GM12892 (cell line): ENCODE measurements at places on chromosomes 12 and 14.
A peak's percentile ranks its signal among the peaks of the same experiment; 100 is the strongest.

DNA sequence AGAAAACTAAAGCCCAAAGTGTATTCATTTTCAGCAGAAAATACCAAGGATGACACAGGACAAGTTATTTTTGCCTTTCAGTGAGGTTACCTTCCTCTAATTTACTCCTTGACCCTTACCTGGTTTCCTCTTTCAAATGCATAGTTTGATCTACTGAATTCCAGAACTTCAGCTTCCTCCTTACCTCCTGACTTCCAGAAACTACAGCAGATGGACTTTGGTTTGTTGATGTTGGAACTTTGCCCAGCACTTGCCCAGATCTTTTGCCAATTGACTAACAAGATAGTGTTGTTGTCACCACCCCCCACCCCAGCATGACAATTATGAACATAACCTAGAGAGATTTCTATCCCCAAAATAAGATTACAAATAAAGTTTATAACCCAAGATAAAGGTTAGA, 63.2 kb downstream of the NAV3 start:
- no peak for DNase-seq

GRCh38 chr14:70816525-70816924, 7.2 kb upstream of the MAP3K9 start:
- no peak for DNase-seq

- DNase-seq, result no peak
Measured at GRCh38 chr12:65093606-65094005, 27.5 kb downstream of the WIF1 start.

- DNase-seq, result no peak
Measured at GRCh38 chr14:96086574-96087077, 47.5 kb downstream of the C14orf132 start.

DNA sequence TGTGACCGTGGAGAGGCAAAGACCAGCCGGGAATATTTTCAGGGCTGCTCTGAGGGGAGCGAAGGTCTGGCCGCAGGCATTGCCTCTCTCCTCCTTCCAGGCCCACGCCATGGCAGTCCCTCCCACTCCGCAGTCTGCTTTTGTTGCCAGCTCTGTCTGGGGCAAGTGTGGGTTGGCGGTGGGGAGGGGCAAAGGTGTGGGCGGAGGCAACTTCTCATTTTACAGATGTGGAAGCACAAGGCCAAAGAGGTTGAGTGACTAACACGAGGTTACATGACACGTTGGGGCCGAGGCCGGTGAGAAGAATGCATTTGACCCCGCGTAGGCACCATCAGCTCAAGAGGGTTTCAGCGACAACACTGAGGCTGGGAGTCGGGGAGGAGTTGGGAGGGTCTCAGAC, 6.1 kb upstream of the FAIM2 start:
- no peak for DNase-seq

DNA sequence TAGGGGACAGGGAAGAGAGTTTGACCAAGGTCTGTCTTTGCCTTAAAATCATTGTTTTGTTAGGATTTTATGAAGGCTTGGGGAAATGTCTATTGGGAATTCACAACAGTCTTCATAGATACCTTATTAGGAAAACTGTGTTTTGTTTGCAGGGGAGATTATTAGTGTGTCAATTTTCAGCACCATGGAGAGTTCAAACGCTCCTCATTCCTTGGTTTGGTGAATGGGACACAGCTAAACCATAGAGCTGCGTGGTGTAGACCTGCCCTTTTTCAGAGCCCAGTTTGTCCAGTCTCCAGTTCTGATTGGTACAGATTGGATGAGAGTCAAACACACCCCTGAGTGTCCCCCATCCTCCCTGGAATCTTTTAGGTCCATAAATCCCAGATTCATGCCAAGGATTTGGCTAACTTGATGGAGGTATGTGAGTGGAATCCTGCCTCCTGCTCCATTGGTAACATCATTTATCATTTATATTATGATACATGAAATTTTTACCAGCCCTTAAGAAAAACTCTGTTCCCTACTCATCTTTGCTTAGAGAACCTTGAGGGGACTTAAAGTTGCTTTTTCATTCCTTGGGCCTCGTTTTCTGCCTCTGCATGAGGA, 12.0 kb downstream of the NGDN start:
- no peak for DNase-seq

DNA sequence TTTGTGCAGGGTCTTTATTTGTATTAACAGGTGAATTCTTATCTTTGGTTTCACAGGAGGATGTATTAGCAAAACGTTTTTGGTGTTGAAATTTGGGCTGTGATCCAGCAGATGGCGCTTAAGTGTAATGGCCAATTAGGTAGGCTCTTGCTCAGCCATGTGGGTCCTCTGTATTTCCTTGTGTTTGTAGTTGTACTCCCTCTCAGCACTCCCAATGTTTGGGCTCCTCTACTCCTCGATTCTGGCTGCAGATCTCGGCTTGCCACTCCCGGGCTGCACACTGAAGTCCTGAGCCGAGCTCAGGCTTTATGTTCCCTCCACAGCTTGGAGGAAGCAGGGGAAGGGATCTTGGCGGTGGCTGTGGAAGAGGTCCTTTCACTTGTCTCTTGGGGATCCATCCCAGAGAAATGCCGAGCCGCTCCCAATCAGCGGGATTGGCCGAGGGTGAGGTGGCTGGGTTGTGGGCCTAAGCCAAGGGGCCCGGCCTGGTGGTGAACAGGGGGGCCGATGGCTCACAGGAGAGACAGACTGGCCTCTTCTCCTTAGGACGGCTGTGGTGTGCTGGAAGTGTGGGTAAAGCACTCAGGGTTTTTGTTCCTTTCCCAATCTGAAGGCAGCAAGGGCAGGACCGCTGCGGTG, 133.7 kb downstream of the AEBP2 start:
- DNase-seq, result peak; percentile 12

DNA sequence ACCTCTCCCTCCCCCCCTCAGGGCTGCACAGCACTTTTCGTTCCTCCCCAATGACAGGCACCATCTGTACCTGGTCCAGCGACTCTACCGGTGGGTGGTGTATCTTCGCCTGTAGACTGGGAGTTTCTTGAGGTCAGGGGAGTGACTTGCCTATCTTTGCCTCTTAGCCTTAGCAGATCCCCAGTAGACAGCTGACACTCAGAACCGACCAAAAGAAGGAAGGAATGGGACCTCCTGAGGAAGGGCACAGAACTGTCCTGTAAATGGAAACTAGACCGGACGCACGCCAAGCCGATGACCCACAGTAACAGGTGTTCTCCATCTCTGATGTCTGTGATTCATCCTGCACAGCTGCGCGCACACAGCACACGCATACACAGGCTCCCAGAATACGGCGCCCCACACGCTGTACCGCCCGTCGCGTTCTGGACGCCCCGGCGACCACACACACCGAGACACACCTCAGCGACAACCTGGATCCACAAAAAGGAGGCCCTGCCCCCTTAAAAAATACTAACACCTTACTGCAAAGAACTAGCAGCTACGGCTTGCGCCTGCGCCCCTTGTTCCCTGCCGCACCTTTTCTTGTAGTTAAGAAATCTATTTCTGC, 673 bp upstream of the TTC9 start:
- DNase-seq, result peak; percentile 50

GRCh38 chr12:10783252-10783651, 19.2 kb downstream of the TAS2R7 start:
- no peak for DNase-seq

GRCh38 chr14:28629328-28630004, 137.1 kb upstream of the FOXG1 start:
- no peak for DNase-seq

DNA sequence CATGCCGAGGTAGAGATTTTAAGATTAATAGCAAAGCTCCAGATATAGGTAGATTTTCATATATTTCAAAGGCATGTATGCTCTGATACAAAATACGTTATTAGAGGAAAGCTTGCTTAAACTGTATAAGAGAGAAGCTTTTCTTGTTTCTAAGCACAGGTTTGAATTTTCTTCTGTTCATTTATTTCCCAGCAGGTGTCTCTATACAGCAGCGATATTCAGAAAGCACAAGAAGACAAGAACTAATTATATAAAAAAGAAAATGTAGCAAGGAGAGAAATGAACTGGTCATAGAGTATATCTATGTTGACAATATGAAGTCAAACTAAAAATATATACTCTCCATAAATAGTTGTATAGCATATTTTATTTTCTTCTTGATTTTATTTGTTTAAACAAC, 307.4 kb upstream of the NOVA1 start:
- no peak for DNase-seq

GRCh38 chr14:35044939-35045797, 904 bp upstream of the FAM177A1 start:
- DNase-seq, result no peak

DNA sequence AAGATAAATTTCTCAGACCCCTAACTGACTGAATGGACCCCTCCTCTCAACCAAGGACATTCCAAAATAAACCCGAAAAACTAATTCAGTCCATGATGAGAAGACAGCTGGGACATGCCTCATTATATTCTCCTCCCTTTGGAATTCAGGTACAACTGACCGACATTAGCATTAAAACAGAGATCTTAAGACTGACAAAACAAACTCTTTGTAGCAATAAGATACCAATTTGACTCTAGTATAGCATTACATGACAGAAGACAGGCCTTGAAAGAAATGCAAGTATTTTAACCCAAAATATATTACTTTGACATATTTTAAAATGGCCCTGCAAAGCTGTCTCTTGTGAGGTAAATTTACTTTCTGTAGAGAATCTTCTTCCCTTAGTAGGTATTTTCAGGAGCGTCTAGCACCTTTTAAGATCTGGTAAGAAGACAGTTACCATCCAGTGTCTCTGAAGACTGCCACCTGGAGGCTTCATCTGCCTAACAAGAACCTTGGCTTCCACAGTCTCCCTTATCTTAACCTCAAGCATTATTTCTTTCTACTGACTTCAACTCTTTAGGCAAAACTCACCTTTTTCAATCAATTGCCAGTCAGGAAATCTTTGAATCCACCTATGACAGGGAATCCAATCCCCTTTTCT, 957.5 kb downstream of the SLC6A15 start:
- no peak for DNase-seq

- no peak for DNase-seq
Measured at GRCh38 chr12:113609692-113610469, 138.2 kb upstream of the LHX5 start.

DNA sequence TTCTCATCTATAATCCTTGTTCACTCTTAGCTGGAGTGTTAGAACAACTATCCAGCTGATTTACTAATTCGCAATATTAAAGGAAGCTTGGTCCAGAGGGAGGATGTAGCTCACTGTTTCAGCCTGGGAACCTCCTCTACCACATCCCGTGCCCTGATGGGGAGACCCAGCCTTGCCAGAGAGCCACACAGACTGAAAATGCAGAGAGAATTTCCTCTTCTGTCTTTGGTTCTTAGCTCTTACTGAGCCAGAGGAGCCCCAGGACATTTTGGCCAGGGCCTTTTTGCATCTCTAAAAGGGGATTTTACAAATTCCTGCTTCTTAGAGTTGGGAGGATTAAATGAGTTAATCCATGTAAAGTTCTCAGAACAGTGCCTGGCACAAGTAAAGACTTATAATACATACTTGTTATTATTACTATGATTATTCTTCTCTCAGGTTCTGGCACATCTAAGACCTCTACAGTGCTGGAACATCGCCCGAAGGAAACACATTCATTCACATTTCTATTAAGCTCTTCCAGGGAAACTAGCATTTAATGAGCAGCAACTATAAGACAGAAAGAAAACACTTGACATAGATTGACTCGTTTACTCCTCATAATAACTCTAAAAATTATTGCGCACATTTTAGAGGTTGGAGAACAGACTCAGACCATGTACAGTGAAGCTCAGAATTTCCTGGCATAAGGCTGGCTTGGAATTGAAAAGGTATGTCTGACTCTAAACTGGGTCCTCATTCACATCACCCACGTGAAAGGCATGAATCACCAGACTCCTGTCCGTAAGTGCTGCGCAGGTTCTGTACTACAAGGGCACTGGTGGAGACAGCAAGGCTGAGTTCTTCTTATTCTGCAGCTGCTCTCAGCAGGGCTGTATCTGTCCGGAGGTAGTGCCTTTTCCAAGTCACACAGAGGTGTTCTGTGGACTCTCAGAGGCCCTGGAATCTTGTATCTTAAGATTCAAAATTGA, 27.8 kb upstream of the AEBP2 start:
- no peak for DNase-seq

GRCh38 chr12:42570076-42570475, 19.5 kb downstream of the PRICKLE1 start:
- no peak for DNase-seq

DNA sequence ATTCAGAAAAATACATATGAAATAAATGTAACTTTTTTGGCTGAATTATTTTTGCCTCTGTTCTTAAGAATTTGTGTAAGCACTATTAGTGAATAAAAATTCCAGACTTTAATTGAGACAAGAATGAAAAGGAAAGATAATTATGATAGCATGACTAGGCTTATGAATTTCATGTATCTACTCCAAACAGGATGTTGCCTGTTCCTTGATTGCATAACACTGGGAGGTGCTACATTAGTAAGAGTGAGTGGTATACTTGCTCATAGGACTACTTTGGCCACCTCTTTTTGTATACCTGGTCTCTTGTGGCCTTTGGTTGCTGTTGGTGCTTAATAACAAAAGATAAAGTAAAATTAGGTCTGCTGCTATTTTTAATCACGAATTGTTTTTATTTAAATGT, 112.8 kb downstream of the NAV3 start:
- no peak for DNase-seq

- DNase-seq, result no peak
Measured at GRCh38 chr12:109458771-109459208, 18.3 kb downstream of the KCTD10 start.

GRCh38 chr12:61138415-61138759, 1121.8 kb upstream of the USP15 start:
- no peak for DNase-seq

DNA sequence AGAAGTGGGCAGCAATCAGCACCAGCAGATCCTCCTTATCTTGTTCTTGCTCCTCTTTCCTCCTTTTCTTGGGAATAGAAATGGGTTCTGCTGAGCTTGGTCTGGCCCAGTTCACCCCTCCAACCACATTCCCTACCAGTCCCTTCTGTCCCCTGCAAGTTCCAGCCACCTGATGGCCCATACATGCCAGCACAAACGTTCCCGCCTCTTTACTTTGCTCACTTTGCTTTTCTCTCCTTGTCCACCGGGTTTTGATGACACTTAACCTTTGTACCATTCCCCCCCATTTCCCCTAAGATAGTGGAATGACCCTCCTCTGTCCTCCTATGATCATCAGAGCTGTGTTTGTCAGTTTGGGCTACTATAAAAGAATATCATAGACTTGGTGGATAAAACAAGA, 23.4 kb upstream of the EML1 start:
- DNase-seq, result no peak

- DNase-seq, result no peak
Measured at GRCh38 chr12:44689587-44689986, 186.5 kb downstream of the NELL2 start.

GRCh38 chr12:100553936-100554335, 19.5 kb upstream of the GAS2L3 start:
- no peak for DNase-seq

DNA sequence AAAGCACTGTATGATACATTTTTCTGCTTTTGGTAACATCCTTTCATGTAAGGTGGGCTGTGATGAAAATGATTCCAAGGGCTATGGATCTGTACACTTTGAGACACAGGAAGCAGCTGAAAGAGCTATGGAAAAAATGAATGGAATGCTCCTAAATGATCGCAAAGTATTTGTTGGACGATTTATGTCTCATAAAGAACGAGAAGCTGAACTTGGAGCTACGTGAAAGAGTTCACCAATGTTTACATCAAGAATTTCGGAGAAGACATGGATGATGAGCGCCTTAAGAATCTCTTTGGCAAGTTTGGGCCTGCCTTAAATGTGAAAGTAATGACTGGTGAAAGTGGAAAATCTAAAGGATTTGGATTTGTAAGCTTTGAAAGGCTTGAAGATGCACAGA, 22.1 kb upstream of the SRGAP1 start:
- no peak for DNase-seq

GRCh38 chr12:50845021-50845647, 2.4 kb downstream of the TMPRSS12 start:
- no peak for DNase-seq
